ENCODE measurements at places on chromosomes 1 and 21. TPM values are rescaled to one million over a fixed set of nuclear protein-coding genes. Genes with fewer than 3 reads are reported as not detected.

FHAD1 gene
- 0.63 TPM for total RNA-seq

CXADR gene
- 0.30 TPM for total RNA-seq

ACTA1 gene
- total RNA-seq: 0.39 TPM

C1orf141 gene
- total RNA-seq: not detected

FAM72D gene
- total RNA-seq: not detected

CELA3B gene
- 2.3 TPM for total RNA-seq

DSCAM gene
- 0.44 TPM for total RNA-seq

AADACL3 gene
- not detected for total RNA-seq

TBX15 gene
- total RNA-seq: 38.7 TPM

CCDC27 gene
- total RNA-seq: not detected

PTPN14 gene
- 47.4 TPM for total RNA-seq

RGS13 gene
- total RNA-seq: not detected

CCDC190 gene
- 1.3 TPM for total RNA-seq

ERVH48-1 gene
- total RNA-seq: not detected

LYPLAL1 gene
- total RNA-seq: 19.2 TPM

IQGAP3 gene
- 2.4 TPM for total RNA-seq

ATP6V1G3 gene
- total RNA-seq: not detected

INSRR gene
- 0.20 TPM for total RNA-seq

MYBPHL gene
- not detected for total RNA-seq

MAGOH gene
- total RNA-seq: 11.6 TPM

RHD gene
- not detected for total RNA-seq

AKR7A3 gene
- total RNA-seq: 3.3 TPM

MCOLN3 gene
- 6.6 TPM for total RNA-seq

ARHGEF16 gene
- total RNA-seq: 17.7 TPM

SPOCD1 gene
- 0.42 TPM for total RNA-seq

MXRA8 gene
- 468 TPM for total RNA-seq

TOMM20 gene
- total RNA-seq: 90.5 TPM

OR2L3 gene
- total RNA-seq: not detected

BTBD8 gene
- total RNA-seq: 19.0 TPM

LCE1C gene
- total RNA-seq: not detected

BCAN gene
- not detected for total RNA-seq

PPIE gene
- total RNA-seq: 42.3 TPM

S100A10 gene
- 230 TPM for total RNA-seq

DCST1 gene
- 3.5 TPM for total RNA-seq

OR2L8 gene
- total RNA-seq: not detected

OR6N1 gene
- not detected for total RNA-seq

SLAMF6 gene
- 0.63 TPM for total RNA-seq

TNFSF4 gene
- 5.1 TPM for total RNA-seq

CRB1 gene
- total RNA-seq: 1.6 TPM
